ENCODE measurements at places on chromosomes 2 and 18. TPM values are rescaled to one million over a fixed set of nuclear protein-coding genes. Genes with fewer than 3 reads are reported as not detected.

The MPPE1 gene
- total RNA-seq = 36.4 TPM

The INHBB gene
- 0.09 TPM for total RNA-seq

The CASP10 gene
- 1.6 TPM for total RNA-seq

The FBXO48 gene
- total RNA-seq = 0.60 TPM

The RTKN gene
- total RNA-seq = 5.6 TPM

The LRP2 gene
- 0.13 TPM for total RNA-seq

The KIF3C gene
- 5.4 TPM for total RNA-seq

The ADRA2B gene
- total RNA-seq = not detected

The FABP1 gene
- total RNA-seq = not detected

The CCL20 gene
- total RNA-seq = not detected

DNA sequence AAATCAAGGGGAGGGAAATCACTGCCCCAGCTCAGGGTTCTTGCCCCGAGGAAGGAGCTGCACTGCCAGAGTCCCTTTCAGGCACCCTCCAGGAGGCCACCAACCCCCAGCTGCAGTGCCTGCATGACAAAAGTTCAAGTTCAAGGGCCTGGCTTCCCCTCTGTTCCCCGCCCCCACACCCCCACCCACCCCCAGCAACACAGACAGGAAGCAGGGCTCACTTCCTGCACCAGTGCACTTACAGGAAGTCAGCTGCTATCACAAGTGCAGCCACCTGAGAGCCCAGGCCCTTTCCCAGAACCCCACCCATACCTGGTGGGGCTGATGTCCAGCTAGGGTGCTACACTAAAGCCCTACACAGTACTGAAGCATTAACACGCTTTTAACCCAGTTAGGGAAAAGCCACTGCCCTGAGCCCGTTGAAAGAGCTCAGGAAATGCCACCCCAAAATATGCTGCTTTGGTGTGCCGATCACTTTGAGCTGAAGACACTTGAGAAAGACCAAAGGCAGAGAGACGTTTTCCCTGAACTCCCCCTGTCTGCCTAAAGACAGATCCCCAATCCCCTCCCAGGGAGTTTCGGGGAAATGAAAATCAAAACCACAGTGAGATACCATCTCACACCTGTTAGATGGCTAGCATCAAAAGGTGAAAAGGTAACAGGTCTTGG is 109.9 kb upstream of the CAB39 start:
- H3K4me3 ChIP-seq = no peak overlapping the region
- no peak overlapping the region for H3K27ac ChIP-seq
- DNase-seq = no peak
- H3K4me1 ChIP-seq = peaks cover 10% of the 10 kb centered on the region
- H3K27me3 ChIP-seq = no peaks in the 10 kb centered on the region

DNA sequence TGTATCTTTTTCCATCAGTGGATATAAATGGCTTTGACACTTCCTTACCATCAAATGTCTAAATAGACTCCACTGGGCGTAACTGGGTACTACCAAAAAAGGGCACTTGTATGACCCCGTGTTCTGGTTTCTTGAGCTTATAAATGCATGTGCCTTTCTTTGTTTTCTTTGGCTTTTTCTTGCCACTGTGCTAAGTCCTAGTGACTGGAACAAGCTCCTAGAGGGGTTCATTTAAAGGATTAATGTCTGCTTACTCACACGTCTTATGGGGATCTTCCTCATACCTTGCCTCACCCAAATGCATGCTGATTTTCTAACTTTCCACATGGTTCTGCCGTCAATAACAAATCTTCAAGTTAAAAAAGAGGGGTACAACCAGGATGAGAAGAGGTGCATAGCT is 19.8 kb upstream of the ZNF532 start:
- H3K27me3 ChIP-seq = no peaks in the 10 kb centered on the region
- H3K4me3 ChIP-seq = no peak overlapping the region
- H3K36me3 ChIP-seq = no peaks in the 10 kb centered on the region
- no peak for DNase-seq

DNA sequence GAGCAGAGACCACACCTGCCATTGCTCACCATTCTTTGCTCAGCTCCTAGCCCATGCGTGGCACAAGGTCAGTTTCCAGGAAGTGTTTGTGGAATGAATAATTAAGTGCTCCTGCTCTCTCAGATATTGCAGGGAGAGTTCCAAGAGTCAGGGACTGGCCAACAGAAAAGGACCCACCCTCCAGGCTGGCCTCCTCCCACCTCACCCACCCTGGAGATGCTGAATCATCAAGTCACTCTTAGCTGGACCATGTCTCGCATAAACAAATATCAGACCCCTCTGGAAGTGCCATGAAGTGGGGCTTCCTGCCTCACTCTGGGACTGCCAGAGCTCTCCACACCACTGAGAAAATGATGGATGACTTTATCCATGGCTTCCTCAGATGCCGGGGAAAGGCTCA is 256.0 kb downstream of the TNS1 start:
- H3K4me1 ChIP-seq = no peaks in the 10 kb centered on the region
- no peak for DNase-seq
- H3K27me3 ChIP-seq = no peaks in the 10 kb centered on the region
- H3K36me3 ChIP-seq = no peaks in the 10 kb centered on the region

GRCh38 chr18:31241900-31242409 is 76.0 kb upstream of the DSG1 start:
- no peak for DNase-seq
- H3K4me3 ChIP-seq = no peak overlapping the region
- H3K27me3 ChIP-seq = no peaks in the 10 kb centered on the region
- H3K27ac ChIP-seq = no peak overlapping the region
- H3K36me3 ChIP-seq = no peaks in the 10 kb centered on the region

- peaks cover 41% of the 10 kb centered on the region for H3K4me1 ChIP-seq
- H3K27ac ChIP-seq = peak overlapping the region; percentile 66
- no peaks in the 10 kb centered on the region for H3K36me3 ChIP-seq
Measured at GRCh38 chr18:23307567-23308295, 145.4 kb upstream of the RIOK3 start.

- H3K27ac ChIP-seq = no peak overlapping the region
- no peaks in the 10 kb centered on the region for H3K36me3 ChIP-seq
- no peak overlapping the region for H3K4me3 ChIP-seq
- no peaks in the 10 kb centered on the region for H3K4me1 ChIP-seq
- H3K27me3 ChIP-seq = no peaks in the 10 kb centered on the region
Measured at GRCh38 chr2:6065703-6066102, 373.5 kb downstream of the SOX11 start.

DNA sequence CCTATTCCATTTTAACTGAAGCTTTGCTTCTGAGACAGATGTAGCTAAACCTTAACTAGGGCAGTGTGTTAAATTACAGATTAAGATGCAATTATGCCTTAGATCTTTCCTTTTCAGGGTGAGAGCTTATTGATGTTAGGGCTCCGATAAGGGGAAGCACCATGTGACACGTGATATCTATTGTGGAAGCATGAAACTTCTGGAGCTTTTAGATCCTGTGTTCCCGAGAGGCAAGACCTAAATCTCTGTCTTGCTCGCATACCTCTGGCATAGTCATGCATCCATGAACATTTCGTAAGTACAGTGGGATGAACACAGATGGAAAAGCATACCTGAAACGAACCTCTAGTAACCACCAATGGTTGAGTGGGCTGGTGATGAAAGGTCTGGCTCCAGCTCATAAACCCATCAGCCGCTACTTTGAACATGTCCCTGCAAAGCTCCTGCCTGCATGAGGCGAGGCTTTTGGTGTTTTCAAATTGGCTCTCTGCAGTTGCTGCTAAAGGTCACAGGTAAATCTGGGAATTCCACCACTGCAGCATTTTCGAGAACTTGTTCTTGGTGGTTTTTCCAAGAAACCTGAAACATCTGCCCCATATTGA is 3.7 kb upstream of the NRP2 start:
- H3K27ac ChIP-seq = no peak overlapping the region
- no peak for DNase-seq
- H3K4me3 ChIP-seq = no peak overlapping the region
- peaks cover 21% of the 10 kb centered on the region for H3K4me1 ChIP-seq
- no peaks in the 10 kb centered on the region for H3K36me3 ChIP-seq
- H3K27me3 ChIP-seq = no peaks in the 10 kb centered on the region

DNA sequence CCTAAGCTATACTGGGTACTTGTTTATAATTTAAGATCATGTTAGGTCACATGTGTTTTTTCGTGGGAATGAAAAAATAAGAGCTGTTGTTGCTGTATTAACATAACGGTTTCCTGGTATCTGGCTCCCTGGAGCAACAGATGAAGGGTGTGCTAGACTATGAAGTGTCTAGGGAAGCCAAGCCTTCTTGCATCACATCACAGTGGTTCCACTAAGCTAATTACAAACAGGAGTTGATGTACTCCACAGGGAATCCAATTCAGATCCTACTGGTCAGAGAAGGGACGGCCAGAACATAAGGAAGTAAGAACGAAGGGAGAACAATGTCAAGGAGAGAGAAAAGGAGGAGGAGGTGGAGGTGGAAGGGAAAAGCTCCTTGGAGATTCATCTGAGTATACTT is 193.0 kb upstream of the CYP26B1 start:
- H3K36me3 ChIP-seq = no peaks in the 10 kb centered on the region
- H3K27me3 ChIP-seq = no peaks in the 10 kb centered on the region
- no peak overlapping the region for H3K4me3 ChIP-seq
- no peaks in the 10 kb centered on the region for H3K4me1 ChIP-seq
- DNase-seq = no peak

DNA sequence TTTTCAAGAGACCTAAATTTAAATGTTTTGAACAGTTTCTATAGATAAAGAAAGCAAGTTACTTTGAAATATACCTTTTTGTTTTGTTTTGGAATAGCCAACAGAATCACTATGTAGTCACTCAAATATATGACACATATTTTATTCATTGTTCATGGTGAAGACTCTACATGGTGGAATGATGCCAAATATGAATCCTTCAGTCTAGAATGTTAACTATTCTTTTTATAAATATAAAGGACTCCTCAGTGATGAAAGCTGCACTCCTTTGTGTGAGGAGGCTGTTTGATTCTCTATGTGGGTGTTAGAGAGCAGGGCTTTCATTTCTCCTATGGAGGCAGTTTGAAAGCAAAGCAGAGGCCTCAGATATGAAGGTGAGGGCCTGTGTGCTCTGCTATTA is 396.4 kb upstream of the LRRTM1 start:
- H3K4me3 ChIP-seq = no peak overlapping the region
- peaks cover 9% of the 10 kb centered on the region for H3K4me1 ChIP-seq
- H3K27ac ChIP-seq = no peak overlapping the region
- no peaks in the 10 kb centered on the region for H3K36me3 ChIP-seq
- DNase-seq = no peak

DNA sequence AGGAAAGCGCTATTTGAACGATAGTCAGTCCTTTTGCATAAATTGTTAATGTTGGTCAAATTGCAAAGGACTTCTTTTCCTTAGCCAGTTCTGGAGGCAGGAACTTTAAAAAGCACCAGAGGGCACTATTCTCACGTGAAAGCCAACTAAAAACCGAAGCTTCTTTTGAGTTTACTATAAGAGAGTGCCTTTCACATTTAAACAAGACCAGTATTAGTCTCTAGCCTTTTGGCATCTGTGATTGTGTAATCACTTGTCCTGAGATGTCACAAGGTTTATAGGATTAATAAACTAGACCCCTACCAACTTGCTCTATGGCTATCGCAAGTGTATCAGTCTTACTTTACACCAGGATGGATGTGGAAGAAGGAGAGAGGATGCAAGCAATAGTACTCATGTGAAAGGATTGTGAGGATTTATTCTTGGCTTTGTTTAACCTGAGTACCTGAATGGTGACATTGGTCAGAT is 14.4 kb upstream of the STAT4 start:
- peaks cover 36% of the 10 kb centered on the region for H3K4me1 ChIP-seq
- H3K4me3 ChIP-seq = no peak overlapping the region
- H3K36me3 ChIP-seq = no peaks in the 10 kb centered on the region

DNA sequence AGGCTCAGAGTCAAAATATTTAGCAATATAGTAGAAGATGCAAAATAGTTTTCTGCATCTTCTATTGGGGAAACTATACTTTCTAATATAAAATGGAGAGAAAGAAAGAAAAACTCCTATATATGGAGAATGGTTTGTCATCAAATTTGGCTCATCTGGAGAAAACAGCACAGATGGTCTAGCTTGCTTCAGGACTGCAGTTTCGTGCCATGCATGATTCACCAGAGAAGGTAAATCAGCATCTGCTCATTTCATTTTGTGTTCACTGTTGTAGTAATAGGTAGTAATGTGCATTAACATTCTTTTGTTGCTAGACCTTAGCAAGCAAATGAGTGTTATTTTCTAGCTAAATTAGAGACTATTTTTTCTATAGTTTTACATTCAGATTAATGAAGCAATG is 179.0 kb downstream of the ASXL3 start:
- H3K4me1 ChIP-seq = no peaks in the 10 kb centered on the region
- H3K4me3 ChIP-seq = no peak overlapping the region
- no peak overlapping the region for H3K27ac ChIP-seq
- H3K27me3 ChIP-seq = no peaks in the 10 kb centered on the region

GRCh38 chr2:217127744-217128143 is 267.9 kb upstream of the TNP1 start:
- no peak overlapping the region for H3K4me3 ChIP-seq
- H3K27me3 ChIP-seq = no peaks in the 10 kb centered on the region
- H3K4me1 ChIP-seq = peaks cover 10% of the 10 kb centered on the region
- H3K27ac ChIP-seq = no peak overlapping the region
- H3K36me3 ChIP-seq = no peaks in the 10 kb centered on the region

DNA sequence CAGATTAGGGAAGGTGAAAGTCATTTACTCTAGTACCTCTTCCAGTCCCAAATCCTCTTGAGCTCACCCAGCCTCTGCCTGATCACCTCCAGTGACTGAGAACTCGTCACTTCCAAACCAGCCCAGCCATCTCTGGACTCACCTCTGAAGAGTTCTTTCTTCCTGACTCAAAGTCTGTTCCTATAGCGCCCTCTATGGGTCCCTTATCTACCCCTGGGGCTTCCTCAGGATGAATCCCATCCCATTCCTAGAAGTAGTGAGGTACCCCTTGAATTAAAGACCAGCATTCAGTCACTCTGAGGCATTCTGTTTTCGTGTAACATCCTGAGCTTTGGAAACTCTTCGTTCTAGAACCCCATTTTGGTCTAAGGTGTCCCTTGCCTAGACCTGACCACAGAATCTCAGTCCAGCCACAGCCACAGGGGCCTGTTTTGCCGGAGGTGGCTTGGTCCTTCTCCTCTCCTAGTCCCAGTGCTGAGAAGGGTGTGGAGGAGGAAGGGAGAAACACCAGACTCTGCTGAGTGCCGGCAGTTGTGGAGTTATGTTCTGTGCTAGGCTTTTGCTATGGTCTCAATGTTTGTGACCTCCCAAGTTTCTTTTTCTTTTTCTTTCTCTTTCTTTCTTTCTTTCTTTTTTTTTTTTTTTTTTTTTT is 32.7 kb downstream of the SIX3 start:
- H3K4me1 ChIP-seq = peaks cover 14% of the 10 kb centered on the region
- no peak overlapping the region for H3K4me3 ChIP-seq

DNA sequence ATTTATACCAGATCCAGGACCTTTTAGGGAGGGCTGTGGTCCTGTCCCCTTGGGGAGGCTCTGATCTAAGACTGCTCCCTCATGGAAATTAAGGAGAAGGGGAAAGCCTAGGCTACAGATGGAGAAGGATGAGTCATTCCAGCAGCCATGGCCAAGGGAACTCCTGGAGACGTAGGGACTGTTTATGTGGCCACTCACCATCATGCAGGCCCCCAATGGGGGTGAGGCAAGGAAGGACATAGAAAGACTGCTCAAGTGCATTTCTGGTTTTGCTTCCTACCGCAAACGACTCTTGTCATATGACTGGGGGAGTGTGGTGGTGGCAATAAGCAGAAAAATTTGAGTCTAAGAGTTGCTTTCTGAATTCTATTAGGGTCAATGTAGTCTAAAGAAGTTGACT is 54.0 kb upstream of the CYP1B1 start:
- H3K36me3 ChIP-seq = no peaks in the 10 kb centered on the region
- no peaks in the 10 kb centered on the region for H3K4me1 ChIP-seq
- no peak overlapping the region for H3K4me3 ChIP-seq
- H3K27ac ChIP-seq = no peak overlapping the region

GRCh38 chr2:216522892-216523502 is 24.4 kb downstream of the RPL37A start:
- H3K4me3 ChIP-seq = no peak overlapping the region
- H3K36me3 ChIP-seq = no peaks in the 10 kb centered on the region
- no peaks in the 10 kb centered on the region for H3K27me3 ChIP-seq
- H3K27ac ChIP-seq = no peak overlapping the region
- H3K4me1 ChIP-seq = no peaks in the 10 kb centered on the region
- no peak for DNase-seq

Measured in SJSA1 (cell line).